ENCODE measurements at places on chromosomes 3 and 15.

GRCh38 chr3:101900736-101901135 is 51.4 kb downstream of the NFKBIZ start:
- DNase-seq: no peak

DNA sequence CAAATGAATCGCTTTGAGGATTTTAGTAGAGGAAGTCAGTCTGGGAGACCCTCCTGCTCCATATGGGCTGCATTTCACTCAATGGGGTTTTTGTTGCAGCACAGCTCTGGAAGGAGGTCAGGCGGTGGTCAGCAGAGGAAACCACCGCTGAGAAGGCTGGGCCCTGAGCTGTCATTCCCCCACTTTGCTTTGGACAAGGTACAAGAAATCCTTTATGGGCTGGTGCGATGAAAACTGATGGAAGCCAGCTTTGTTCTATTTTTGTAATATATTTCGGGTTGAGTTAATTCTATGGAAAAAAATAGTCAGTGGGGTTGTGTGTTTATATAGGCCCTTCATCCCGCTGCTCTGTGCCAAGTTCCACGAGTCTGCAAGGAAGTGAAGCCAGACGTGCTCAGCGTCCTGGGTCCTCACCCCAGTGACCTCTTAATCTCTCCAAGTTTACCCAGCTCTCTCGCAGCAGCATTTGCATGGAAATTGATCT is 157.1 kb upstream of the TMC3 start:
- no peak for DNase-seq

- DNase-seq: no peak
Observed at GRCh38 chr3:150789451-150789850, 26.5 kb upstream of the SIAH2 start.

- DNase-seq: no peak
Observed at GRCh38 chr15:23866832-23867231, 179.7 kb upstream of the NDN start.

GRCh38 chr3:129606636-129607390 is at the start of gene PLXND1:
PLXND1 (minus strand) TSS chr3:129606676; CDS start chr3:129606639, 37 bp downstream.
- peak; percentile 42 for DNase-seq

DNA sequence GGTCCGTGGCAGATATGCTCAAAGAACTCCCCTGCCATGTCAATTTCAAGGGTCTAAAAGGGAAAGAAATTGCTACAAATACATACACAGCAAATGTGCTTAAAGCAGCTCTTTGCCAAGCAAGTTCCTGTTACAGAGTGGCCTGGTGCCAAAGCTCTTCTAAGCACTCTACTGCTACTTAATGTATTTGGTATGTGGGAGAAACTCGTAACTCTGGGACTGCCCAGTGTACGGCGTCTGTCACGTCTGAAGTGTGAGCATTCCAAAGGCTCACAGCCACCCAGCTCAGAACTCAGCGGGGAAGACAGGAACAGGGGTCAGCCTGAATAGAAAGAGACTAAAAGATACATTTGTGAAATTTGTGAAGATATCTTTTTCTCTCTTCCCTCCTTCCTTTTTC is 54.6 kb downstream of the RBMS3 start:
- peak; percentile 36 for DNase-seq

- no peak for DNase-seq
Observed at GRCh38 chr3:145522893-145523651, 637.9 kb downstream of the PLOD2 start.

DNA sequence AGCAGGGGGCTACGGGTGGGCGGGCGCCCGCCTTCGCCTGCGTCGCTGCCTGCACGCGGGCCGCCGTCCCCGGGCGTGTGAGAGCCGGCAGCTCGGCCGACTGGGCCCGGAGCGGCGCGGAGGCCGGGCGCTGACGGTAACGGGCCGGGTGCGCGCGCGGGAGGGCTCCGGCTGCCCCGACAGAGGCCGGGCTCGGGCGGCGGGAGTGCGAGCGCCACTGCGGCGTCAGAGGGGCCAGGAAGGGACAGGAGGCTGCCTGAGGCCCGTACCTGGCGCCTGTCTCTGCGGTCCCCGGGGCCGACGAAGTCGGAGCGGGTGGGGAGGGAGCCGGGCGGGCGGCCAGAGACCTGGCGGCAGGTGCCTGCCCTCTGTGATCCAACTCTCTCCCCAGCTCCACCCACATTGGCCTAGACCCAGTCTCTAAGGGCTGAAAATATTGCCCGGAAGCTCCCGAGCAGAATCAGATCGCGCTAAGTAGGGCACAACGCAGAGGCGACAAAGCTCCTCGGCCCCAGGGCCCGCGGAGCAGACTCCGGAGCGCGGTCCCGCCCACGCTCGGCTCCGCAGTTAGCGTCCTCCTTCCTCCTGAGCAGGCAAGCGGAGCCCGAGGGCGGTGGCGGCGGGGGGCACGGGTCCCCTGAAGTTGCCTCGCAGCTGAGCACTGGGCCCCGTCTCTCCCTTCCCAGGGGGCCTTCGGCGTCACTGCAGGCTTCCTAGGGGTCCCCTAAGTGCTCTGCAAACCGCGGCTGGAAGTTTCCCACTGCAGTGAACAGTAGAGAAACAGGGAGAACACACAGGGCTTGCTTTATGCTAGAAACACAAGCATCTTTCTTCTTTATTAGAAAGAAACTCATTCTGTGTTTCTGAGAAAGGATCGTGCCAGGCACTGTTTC is at the start of gene MAN2A2:
Gene MAN2A2, plus strand, starts transcription at position 463 of the 893 bp plus-strand sequence. CDS start 906 bp downstream, outside the sequence.
- DNase-seq: peak; percentile 56

- no peak for DNase-seq
Observed at GRCh38 chr15:101121511-101122090, 130.2 kb downstream of the CHSY1 start.

DNA sequence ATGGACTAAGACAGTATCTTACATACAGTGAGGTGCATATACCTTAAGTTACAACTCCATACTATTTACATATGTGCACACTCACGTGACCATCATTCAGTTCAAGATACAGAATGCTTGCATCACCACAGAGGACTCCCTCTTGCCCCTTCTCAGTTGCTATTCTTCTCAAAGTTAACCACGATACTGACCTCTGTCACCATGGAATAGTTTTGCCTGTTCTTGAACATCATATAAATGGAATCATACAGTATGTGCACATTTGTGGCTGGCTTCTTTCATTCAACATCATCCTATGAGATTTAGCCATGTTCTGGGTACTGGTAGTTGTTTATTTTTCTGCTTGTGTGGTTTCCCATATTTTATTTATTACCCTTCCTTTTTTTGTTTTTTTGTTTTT is 10.4 kb upstream of the ZSCAN2 start:
- DNase-seq: no peak

DNA sequence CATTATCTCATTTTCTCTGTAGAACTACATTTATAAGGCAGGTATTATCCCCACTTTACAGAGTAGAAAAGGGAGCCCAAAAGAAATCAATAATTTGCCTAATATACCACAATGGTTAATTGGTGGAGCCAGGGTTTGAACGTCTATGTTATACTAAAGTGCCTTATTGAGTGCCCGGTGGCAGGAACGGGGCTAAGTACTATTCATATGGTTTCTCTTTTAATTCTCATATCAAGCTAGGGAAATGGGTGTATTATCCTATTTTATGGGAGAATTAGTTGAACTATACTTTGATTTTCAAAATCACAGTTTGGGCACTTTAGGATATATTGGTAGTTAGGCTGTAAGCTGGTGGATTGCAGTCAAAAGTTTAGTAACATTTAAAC is 1.5 kb downstream of the CEP97 start:
- no peak for DNase-seq

DNA sequence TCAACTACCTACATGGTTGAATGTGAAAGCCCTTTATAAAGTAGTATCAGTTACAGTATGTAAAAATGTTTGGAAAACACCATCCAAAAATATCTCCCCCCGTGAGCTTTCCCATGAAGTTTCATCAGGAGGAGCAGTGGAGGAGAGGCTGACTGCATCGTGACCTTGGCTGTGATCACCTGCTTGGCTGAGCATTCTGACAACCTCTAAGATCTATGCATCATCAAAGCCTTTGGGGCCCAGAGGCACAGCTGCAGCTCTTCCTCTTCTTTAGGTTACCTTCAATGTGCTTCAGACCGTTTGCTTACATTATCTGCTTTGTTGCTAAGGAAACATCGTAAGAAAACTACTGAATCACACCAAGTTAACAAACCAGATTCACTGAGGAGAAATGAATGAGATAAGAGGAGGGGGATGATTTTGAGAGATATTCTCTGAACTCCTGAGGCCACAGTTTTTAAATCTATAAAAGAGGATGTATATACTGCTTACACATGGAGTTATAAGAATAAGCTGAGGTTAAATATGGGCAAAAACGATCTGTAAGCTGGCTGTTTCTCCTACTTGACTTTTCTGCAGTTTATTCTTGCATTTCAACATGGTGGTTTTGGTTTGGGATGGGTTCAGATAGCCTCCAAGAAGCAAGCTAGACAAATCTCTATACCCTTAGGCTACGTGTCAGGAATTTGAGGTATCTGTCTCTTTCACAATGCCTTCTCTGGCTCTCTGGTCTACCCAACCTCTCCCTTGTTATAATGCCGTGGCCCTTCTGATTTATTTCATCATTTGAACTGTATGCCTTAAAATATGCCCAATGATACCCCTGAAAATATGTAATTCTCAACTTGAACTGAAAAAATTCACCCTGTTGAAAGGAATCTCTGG is 4.0 kb downstream of the GCSAM start:
- DNase-seq: peak; percentile 47

DNA sequence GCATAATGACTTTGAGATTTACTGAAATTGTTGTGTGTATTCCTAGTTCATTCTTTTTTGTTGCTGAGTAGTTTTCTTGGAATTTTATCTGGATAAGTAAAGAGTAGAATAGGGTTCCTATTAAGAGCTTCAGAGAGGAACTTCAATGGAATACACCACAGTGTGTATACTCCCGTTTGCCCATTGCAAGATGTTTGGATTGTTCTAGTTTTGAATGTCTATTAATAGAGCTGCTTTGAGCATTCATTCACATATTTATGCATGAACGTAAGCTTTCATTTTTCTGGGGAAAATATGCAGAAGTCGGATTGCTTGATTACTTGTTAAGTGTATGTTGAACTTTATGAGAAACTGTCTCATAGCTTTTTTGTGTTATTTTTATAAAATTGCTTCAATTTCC is 580.5 kb downstream of the OTOL1 start:
- DNase-seq: no peak

DNA sequence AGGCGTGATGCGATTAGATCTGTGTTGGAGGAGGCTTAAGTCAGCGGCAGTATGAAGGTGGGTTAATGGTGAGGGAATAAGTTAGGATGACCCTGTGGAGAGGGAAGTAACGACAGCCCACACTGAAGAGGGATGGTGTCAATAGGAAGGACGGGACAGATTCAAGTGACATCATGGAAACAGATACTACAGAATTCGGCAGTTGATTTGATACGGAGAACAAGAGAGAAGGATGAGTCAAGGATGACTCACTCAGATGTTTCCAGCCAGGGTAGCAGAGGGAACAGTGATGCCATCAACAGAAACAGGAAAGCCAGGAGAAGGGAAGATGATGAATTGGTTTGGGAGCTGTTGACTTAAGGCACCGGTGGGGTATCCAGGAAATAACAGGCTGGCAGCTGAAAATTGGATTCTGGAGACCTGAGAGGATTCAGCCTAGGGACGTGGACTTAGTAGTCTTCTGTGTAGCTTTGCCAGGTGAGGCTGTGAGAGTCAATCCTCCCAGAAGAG is 38.0 kb downstream of the SHC4 start:
- peak; percentile 83 for DNase-seq

- no peak for DNase-seq
Observed at GRCh38 chr3:46966811-46967210, 9.7 kb downstream of the CCDC12 start.

DNA sequence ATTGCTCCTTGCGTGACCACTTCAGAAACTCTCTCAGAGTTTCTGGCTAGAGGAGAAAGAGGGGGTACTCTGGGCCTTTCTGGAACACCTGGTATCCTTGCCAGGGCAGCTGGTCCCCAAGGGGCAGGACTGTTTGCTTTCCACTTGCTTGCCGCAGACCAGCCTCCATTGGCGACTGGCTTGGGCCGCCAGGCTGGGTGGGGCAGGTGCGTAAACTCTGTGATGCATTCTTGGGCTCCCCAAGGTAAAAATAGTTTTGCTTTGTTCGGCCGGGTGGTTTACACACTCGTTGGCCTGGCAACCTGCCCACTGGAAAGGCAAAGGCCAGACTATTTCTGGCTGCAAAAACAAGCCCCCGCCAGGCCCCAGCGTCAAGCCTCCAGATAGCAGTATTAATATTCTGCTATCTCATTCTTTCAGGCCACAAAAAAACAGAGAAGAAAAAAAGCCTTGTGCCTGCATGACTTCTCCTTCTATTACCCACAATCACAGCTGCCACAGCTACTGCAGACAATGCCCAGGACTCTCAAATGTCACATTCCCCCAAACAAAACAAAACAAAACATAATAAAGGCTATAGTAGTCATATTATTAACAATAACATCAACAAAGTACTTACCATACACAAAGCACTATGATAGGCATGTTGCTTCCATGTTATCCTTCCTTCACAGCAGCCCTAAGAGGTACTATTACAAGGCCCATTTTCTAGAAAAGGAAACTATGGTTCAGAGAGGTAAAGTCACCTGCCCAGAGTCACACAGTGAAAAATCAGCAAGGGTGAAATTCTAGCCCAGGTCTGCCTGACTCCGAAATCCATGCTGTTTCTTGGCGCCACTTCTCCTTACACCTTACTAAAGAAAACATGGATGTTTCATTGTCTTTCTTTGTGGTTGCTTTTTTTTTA is 14.0 kb upstream of the SSUH2 start:
- peak; percentile 67 for DNase-seq

GRCh38 chr3:16373341-16373946 is 108.4 kb downstream of the OXNAD1 start:
- DNase-seq: no peak

DNA sequence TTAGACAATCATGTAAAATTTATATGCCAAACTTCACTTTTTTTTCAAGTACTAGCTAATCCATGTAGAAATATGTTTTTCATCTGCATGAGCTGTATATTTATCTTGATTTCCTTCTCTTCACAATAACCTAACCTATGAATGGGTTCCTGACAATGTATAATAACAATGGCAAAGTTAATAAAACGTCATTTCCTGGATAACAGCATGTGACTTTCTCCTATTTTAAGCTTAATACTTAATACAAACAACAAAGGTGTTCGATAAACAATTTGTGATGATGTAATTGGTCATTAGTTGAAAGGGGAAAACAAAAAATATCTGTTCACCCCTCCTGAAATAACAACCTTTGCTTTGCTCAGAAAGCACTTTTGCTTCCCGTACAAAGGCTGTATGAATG is 20.4 kb downstream of the CD200 start:
- no peak for DNase-seq

- no peak for DNase-seq
Observed at GRCh38 chr3:61110576-61110975, 140.7 kb downstream of the FHIT start.

DNA sequence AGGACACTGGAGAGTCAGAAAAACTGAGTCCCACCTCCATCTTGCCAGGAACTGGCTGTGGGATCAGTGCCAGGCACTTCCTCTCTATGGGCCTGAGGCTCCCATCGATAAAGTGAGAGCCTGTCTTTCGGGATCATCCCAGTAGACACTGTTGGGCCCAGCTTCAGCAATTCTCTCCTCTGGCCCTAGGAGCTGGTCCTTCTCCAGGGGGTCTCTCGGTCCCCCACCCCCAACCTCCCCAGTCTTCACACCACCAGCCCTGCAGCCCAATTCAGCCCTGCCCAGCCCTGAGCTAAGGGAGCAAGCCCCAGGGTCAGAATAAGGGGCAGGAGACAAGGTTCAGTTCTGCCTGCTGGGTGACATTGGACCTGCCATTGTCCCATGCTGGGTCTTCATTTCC is 4.5 kb upstream of the LCTL start:
- DNase-seq: no peak

Data from RWPE1 (cell line).